Fibroblast of gingiva (primary cell): ENCODE measurements at places on chromosomes 11 and 22.
A peak's percentile ranks its signal among the peaks of the same experiment; 100 is the strongest.

DNA sequence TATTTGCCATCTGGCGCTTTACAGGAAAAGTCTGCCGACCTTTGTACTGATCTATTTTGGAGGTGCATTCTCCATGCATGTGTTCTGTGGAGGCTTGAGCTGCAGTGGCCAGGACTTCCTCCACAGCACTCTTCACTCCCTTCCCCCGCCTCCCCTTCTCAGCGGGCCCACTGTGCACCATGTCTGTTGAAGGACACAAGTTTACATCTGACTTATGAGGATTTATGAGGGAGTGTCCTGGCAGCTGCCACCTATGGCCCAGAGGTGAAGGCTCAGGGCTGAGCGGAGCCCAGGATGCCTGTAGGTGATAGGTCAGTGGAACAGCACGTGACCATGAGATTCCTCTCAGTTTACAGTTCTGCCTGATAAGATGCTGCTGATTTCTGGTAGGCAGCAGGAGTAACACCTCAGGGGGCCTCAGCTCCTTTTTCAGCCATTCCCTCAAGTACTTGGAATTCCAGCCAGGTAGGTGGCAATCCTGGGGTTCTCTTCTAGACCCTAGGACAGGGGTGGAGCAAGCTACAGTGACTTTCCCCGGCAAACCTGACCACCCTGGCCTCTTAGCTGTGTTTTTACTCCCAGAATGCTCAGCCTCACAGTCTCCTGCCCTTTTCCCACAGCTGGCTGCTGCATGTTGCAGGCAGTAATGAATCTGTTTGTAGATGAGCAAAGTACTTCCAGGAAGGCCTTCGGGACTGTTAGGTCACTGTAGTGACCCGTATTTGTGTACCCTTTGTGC lies 59.9 kb downstream of the PPFIBP2 start:
- DNase-seq: no peak

GRCh38 chr22:41564563-41564962 lies 3.8 kb downstream of the CSDC2 start:
- no peak for DNase-seq

DNA sequence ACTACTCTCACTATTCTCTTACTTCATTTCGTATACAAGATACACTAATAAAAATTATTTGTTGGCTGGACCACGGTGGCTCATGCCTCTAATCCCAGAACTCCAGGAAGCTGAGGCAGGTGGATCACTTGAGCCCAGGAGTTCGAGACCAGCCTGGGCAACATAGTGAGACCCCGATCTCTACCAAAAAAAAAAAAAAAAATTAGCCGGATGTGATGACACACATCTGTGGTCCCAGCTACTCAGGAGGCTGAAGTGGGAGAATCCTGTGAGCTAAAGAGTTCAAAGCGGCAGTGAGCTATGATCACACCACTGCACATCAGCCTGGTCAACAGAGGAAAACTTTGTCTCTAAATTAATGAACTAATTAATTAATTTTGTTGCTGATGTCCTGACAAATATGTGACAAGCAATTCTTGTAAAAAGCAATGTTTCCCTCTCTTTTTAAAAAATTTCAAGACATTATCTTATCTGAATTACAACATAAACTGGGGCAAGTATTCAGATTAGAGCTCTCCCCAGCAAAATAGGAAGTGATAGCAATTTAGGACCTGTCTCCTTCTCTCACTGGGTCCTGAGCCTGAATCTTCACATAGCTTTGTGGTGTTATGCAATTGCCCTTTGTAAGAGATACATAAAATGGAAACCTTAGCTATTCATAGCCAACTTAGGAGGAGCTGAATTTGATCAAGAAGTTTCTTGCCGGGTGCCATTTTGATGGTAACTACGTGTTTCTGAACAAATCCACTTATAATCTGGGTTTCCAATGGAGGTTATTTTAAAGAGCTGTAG lies 17.6 kb upstream of the TMA7B start:
- no peak for DNase-seq

GRCh38 chr11:86940122-86940777 lies 14.9 kb downstream of the FZD4 start:
- peak; percentile 77 for DNase-seq

DNA sequence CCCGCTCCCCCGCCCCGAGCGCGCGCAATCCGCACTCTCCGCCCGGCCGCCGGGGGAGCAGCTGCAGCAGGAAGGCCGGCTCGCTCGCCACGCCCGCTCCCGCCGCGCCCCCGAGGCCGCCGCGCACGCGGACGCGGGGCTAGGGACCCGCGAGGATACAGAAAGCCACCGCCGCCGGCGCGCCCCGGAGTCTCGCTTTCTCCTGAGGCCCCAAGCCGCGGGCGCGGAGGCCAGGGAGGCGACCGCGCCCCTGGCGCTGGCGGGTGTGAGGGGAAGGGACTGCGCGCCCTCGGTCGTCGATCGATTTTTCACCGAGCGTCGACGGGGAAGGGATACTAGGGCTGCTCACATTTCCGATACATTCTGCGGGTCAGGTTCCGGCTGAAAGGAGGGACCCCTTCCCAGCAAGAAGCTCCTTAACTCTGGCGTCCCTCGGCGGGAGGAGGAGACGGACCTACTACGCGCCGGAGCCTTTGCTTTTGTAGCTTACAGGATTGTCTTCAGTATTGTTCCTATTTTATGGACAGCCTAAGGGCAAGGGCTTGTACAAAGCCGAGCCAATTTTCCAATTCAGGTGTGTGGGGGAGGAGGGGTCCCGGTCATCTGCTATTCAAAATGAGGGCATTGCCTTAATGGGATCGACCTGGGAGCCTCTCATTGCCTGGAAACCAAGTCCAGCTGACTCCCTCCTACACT lies 416 bp upstream of the GAB2 start:
- DNase-seq: peak; percentile 74

DNA sequence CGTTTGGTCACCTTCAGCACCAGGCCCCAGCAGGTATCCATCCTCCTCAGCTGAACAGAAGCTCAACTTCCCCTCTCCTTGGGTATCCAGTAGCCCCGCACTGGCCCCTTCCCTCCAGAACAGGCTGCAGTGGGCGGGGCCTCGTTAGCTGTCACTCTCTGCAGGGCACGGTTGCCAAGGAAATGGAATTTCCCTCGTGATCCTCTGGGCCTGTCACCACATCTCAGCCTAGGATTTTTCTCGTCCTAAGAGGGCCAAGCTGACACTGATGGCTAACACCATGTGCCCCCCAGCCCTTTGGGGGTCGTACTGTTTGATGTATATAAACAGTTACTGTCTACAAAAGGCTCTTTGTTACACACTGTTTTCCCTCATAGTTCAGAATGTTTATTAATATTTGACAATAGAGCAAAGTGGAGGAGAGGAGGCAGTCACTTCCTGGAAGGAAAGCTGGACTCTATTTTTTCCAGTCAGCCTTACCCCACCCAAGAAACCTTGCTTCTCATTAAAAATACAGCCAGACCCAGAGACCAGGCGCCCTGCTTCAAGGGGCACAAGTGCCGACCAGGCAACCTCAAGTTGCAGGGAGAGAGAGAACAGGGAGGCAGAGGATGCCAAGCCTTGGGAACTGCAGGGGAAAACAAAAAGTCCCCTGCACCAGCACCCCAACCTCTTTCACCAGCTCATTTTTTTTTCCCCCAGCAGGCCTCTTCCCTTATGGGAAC lies 44.5 kb downstream of the FEZ1 start:
- DNase-seq: no peak

- no peak for DNase-seq
These were observed 24.8 kb downstream of the TMPRSS5 start for GRCh38 chr11:113681282-113681681.

GRCh38 chr22:45129703-45130524 lies 33.8 kb upstream of the NUP50 start:
- peak; percentile 33 for DNase-seq

DNA sequence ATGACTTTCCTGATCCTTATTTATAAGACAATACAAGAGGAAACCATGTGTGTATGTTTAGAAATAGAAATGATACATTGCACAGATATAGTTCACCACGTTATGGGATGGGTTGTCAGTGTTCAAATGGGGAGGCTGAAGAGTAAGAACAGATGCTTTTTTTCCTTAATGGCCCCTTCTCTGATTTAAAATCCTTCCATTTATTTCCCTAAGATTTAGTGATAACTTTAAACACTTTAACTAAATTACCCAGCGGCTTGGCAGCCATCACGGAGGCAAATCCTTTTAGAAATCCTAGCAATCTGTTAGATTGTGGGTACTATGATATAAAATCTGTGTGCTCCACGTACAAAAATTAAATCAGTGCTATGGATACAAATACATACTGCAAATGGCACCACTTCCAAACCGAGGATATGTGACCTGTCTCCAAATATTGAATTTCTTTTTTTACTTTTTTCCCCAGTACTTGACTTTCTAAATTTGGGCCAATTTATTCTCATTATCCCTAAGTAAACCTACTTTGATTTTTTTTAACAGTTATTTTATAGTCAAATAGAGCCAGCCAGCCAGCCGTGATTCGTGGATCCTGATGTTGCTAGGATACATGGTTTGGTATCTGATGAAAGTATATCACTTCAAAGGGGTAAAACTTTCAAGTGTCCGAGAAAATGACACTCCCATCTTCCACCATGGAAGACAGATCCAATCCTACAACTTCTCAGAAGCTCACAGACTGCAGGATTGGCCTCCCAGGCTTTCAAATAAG lies 46.1 kb downstream of the BDNF start:
- no peak for DNase-seq

- DNase-seq: no peak
These were observed 168.3 kb downstream of the BRD1 start for GRCh38 chr22:49659281-49659923.

- DNase-seq: no peak
These were observed 10.0 kb downstream of the ROBO4 start for GRCh38 chr11:124887667-124888013.

- no peak for DNase-seq
These were observed 5.2 kb downstream of the SCYL1 start for GRCh38 chr11:65530157-65530496.

GRCh38 chr22:35335936-35336781 lies 36.5 kb downstream of the TOM1 start:
- no peak for DNase-seq

GRCh38 chr11:14015711-14016110 lies 53.2 kb downstream of the SPON1 start:
- DNase-seq: peak; percentile 51

DNA sequence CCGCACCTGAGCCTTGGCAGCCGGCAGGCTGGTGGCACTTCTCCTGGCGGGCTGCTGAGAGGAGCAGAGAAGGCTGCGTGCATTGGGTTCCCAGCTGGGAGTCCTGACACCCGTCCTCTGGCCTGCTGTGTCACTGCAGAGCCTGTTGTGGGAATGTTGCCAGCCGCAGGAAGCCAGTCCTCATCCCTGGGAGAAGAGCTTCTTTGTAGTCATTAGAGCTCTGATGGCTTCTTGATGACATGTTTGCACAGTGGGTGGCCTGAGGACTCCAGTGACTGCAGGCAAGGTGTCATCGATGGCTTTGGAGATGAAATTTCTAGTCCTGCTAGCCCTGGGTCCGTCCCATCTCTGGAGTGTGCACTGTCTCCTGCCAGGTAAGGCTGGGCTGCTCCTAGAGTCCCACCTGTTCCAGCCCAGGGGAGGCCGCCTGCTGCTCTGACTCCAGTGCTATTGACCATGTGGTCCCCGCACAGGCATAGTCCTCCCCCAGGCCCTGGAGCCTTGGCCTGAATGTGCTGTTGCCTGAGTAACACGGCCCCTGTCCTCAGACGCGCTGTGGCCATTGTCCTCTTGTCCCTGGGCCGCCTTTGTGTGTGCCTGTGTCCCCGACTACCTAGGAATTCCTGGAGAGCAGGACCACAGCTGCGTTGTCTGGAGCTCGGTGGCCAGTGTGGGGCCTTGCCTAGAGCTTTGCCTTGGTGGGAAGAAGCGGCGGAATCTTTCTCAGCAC lies 129.2 kb downstream of the CACNA1I start:
- DNase-seq: no peak

DNA sequence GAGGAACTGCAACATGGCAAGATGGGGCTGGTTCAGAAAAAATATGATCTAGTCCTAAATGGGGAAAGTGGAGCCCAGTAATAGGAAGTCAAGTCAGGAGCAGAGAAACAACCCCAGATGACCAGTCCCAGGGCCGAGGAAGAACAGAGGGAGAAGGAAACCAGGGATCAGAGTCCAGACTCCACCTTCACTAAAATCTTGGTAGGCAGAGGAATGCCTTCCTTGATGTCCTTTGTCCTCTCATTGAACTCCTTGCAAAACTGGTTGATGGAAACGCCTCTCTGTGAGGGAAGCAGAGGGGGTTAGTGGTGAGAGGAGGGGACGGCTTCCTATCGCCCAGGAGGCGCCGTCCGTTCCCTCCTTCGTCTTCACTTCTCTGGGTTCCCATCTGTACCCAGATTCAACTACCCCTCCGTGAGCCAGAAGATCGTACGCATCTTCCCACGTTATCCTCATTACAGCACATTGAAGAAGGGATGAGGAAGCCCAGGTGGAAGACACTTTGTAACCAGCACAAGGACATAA lies 607 bp downstream of the MRPL11 start:
- no peak for DNase-seq

DNA sequence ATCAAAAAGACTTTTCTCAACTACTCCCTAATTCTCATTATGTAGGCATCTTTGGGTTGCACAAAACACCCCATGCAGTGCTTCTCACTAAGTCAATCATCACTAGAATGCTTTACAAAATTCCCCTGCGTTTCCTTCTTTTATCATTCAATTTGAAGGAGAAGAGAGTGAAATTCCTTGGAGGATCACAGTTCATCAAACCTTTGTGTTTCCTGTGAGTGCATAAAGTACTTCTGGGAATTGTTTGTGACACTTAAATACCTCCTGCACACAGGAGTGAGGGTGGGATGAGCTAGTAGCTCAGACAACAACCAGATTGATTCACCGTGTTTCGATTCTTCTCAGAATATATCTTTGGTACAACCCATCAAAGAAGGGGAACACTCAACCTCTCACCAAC lies 3.7 kb upstream of the OR5AR1 start:
- DNase-seq: no peak

- no peak for DNase-seq
These were observed 36.7 kb upstream of the SESN3 start for GRCh38 chr11:95267601-95268213.

- no peak for DNase-seq
These were observed 440.5 kb downstream of the MIAT start for GRCh38 chr22:27097933-27098332.

- no peak for DNase-seq
These were observed 56.0 kb downstream of the COPB1 start for GRCh38 chr11:14443638-14444037.

DNA sequence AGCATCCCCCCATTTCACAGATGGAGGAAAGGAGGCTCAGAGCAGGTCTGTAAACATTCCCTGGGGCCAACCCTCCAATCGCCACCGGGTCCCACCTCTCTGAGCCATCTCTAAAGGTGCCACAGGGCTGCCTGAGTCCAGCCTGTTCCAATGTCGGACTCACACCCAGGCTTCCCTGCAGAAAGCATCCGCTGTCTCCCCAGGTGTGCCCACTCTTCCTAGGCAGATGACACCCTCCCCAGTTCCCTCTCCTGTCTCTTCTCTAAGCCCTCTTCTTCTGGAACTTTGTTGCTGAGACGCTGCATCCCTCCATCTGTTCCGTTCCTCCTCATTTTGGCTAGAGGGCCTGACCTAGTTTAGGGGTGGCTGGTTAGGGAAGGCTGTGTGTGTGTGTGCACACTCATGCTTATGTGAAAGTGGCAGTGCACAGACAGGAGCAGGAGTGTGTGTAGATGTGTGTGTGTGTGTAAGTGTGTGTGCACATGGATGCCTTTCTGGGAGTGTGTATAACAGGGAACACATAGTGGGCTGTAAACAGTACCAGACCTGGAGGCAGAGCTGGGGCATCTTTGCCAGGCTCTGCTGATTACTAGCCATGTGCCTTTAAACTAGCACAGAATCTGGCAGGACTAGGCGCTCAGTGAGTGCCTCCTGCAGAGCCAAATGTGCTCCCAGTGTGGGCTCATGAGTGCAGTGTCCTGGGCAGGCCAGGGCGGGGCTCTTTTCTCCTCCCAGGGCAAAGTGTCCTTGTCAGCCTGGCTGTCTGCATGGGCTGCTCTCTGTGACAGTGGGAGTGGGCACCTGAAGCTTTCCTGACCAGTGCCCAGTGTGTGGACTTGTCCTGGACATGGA lies 77.3 kb upstream of the NECTIN1 start:
- DNase-seq: no peak
